Tibial nerve (tissue), 4 donors: ENCODE measurements at places on chromosomes 3 and 15.

DNA sequence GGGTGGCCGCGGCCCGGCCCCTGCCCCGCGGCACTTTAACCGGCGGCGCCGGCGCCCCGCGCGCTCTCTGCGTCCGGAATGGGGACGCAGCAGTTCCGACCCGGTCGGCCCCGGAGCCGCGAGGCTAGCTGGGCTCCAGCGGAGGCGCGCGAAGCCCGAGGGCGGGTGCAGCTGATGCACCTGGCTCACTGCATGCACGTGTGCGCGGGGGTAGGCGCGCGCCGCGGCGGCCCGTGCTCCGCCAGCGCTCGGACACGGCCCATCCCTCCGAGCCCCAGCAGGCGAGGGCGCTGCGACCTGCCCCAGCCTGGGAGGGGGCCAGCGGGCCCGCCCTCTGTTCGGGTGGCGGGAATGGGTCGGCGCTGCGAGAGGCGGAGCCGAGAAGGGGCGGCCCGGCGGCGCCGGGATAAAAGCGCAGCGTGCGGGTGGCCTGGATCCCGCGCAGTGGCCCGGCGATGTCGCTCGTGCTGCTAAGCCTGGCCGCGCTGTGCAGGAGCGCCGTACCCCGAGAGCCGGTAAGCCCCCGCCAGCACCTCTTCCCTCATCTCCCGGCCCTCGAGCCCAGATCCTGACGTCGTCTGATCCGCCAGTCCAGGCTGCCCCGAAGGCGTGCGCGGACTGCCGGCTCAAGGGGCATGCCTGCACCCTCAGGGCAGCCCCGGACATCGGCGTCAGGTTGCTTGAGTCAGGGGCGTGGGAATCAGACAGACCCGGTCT is at the start of the genes CHDH and IL17RB:
CHDH (minus strand) TSS at position 286 of the 717 bp plus-strand sequence. CDS start 22,411 bp downstream, outside the sequence.
IL17RB (plus strand) TSS at position 435 of the 717 bp plus-strand sequence; CDS start at position 456, 21 bp downstream.
- DNase-seq, result no peak

GRCh38 chr3:193865339-193865738 is 270.6 kb upstream of the HES1 start:
- no peak for DNase-seq

DNA sequence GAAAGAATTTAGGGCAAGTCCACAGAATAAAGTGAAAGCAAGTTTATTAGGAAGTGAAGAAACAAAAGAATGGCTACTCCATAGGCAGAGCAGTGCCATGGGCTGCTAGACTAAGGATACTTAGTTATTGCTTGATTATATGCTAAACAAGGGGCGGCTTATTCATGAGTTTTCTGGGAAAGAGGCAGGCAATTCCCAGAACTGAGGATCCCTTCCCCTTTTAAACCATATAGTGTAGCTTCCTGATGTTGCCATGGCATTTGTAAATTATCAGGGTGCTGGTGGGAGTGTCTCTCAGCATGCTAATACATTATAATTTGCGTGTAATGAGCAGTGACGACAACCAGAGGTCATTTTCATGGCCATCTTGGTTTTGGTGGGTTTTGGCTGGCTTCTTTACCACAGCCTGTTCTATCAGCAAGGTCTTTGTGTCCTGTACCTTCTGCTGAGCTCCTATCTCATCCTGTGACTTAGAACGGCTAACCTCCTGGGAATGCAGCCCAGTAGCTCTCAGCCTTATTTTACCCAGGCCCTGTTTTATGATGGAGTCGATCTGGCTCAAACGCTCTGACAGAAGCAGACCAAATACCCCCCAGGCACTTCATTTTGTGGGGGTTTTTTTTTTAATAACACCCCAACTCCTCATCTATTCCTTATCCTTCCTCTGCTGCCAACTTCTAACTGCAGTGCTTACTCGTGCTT is 103.0 kb upstream of the RARB start:
- no peak for DNase-seq

DNA sequence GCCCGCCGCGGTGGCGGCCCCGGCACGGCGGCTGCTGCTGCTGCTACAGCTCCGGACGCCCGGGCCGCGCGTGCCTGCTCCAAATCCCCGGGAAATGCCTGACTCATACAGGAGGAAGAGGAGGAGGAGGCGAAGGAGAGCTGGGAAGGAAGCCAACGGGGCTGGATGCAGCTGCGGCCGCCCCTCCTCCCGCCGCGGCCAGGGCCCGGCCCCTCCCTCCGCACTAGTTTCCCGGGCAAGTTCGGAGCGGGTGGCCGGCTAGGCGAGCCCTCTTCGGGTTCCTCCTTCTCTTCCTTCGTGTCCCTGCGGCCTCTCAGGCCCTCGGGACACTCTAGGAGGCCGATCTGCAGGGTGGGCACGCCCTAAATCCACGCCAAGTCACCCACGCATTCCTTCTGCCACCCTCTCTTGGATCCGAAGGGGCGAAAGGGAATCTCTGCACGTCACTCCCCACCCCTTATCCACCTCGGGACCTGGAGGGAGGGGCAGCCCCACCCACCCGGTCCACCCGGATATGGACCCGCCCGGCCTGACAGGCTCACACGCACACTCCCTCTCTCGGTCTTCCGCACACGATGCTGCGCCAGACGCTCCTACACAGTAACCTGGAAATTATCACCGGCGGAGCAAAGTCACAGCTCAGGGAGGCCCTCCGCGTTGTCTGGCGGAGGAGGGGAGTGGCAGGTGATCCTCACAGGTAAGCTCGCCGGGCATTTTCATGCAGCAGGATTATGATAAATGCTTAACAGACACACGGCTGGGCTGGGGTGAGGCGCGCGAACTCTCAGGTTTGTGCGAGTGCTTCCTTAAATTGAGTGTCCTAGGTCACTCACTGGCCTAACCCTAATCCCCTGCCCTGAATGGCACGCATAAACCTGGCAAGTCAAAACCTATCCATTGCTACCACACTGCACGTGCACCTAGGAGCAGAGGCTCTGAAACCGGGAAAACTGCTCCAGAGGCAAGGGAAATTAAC is at the start of the genes OSBPL10 and ZNF860:
OSBPL10 (minus strand) TSS at position 57 of the 976 bp plus-strand sequence. CDS start 83 bp downstream, outside the sequence.
ZNF860 (plus strand) TSS at position 545 of the 976 bp plus-strand sequence. CDS start 7,330 bp downstream, outside the sequence.
- peak; percentile 76 for DNase-seq

- no peak for DNase-seq
Observed at GRCh38 chr15:41512512-41512939, 1.1 kb downstream of the LTK start.

GRCh38 chr15:42999201-42999779 is 78.7 kb upstream of the TTBK2 start:
- DNase-seq, result no peak

GRCh38 chr3:122350814-122351418 is 25.9 kb downstream of the CSTA start:
- no peak for DNase-seq

DNA sequence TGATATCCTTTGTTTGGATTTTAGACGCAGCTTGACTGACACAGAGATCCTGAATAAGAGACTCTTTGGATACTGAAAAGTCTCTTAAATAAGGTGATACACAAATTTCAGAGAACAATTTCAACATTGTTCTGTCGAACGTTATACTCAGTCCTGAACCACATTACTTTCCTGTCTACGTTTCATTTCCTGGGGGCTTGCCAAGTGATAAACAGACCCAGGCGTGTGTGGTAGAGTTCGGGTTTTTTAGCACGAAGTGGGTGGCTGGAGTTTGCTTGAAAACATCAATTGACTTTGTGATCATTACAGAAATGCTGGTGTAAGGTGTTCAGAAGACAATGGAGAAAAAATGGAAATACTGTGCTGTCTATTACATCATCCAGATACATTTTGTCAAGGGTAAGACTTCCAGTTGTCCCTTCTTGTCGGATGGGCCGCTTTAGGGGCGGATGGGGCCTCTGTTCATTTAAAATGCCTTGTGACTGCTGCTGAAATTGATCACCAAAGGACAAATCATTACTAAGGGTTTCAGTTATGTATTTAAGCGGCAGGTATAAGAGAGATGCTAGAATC is at the start of gene CD96:
CD96 (plus strand) TSS at position 287 of the 573 bp plus-strand sequence; CDS start at position 339, 52 bp downstream.
- no peak for DNase-seq

GRCh38 chr3:66419036-66419435 is 81.8 kb downstream of the LRIG1 start:
- no peak for DNase-seq

- no peak for DNase-seq
Observed at GRCh38 chr3:107062310-107062709, 314.9 kb upstream of the CCDC54 start.

- DNase-seq, result no peak
Observed at GRCh38 chr15:51971032-51971374, 575 bp downstream of the LEO1 start.

GRCh38 chr15:33508703-33509102 is 197.9 kb downstream of the RYR3 start:
- no peak for DNase-seq

DNA sequence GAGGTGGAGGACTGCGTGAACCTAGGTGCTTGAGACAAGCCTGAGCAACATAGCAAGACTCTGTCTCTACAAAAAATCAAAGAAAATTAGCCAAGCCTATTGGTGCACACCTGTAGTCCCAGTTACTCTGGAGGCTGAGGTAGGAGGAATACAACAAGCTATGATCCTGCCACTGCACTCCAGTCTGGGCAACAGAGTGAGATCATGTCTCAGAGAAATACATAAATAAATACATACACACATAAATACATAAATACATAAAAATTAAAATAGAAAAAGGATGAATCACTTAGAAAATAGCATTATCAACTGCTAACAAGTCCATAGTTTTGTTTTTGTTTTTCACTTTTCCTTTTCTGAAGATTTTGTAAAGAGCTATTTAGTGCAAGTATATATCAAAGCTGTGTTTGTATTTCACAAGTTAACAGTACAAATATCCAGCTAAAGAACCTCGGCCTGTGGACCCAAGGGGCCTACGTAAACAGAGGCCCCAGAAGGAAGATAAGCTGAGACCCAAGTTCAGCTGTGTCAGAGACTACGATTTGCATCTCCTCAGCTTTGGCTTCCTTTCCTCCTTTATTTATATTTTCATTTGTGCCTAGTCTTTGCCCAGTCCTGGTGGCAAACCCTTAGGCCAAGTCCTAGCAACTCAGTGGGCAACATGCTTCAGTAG is 67.1 kb upstream of the ROBO2 start:
- DNase-seq, result no peak

- no peak for DNase-seq
Observed at GRCh38 chr15:61393524-61393923, 164.4 kb upstream of the RORA start.

DNA sequence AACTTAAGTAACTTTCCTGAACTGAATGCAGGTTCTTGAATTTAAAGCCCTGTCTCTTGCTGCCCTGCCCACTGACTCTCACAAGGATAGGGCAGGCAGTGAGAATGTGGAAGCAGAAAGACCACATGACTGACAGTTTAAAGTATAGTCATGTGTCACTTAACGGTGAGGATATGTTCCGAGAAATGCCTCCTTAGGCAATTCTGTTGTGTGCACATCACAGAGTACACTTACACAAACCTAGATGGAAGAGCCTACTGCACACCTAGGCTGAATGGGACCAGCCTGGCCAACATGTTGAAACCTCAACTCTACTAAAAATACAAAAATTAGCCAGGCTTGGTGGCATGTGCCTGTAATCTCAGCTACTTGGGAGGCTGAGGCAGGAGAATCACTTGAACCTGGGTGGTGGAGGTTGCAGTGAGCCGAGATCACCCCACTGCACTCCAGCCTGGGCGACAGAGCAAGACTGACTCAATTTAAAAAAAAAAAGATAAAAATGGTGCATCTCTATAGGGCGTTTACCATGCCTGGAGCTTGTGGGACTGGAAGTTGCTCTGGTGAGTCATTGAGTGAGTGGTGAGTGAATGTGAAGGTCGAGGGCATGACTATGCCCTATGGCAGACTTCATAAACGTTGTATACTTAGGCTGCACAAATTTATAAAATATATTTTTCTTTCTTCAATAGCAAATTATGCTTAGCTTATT is 18.9 kb upstream of the COPG1 start:
- DNase-seq, result peak; percentile 31

GRCh38 chr3:48186631-48187300 is 1.5 kb downstream of the CDC25A start:
- no peak for DNase-seq
